Fibroblast of the aortic adventitia (primary cell): ENCODE measurements at places on chromosomes 1 and 21.
A peak's percentile ranks its signal among the peaks of the same experiment; 100 is the strongest.

DNA sequence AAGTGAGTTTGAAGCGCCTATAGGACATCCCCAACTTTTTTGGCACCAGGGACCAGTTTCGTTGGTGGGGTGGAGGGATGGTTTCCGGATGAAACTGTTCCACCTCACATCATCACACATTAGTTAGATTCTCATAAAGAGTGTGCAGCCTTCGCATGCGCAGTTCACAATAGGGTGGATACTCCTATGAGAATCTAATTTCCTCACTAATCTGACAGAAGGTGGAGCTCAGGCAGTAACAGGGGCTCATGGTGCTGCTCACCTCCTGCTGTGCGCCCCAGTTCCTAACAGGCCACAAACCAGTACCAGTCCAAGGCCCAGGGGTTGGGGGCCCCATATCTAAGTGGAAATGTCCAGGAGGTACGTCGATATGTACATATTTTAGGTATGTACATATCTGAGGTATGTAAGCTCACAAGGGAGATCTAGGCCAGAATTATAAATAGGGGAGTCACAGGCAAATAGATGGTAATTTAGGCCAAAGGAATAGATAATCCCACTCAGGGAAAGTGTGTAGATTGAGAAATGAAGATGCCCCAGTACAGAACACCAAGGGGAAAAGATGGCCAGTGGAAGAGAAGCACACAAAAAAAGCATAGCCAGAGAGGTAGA lies 27.5 kb upstream of the RASAL2 start:
- DNase-seq: no peak

DNA sequence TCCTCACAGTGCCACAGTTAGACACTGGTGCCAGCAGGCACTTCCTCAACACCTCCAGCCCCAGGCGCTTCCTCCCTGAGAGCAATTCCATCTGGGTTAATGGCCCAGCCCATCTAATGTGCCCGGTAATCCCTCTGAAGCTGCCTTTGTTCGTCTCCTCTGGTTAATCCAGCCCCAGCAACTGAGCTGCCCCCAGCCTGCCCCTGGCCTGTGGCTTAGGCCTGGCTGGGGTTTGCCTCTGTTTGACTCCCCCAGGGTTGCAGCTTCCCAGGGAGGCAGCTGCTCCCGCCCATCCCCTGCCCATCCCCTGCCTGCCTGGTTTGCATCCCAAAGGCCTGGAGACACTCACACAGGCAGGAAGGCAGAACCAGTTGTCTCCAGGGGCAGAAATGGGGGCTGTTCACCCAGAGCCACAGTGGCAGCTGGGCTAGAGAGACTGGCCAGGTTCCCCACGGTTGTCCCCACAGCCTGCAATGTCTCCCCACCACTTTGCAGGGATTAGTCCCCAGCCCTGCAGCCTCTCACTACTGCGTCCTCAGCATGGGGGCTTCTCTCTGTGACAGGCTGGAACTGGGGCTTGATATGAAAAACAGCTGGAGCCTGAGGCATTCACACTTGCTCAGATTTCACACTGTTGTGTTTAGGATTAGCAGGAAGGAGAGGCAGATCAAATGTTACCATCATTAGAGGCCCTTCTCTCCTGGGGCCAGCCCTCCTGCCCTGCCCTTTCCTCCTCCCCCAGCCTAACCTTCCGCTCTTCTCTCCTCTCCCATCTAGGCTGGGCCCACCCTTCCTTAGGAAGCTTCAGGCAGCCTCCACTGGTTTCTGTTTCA lies 120.2 kb downstream of the TLR5 start:
- DNase-seq: no peak

DNA sequence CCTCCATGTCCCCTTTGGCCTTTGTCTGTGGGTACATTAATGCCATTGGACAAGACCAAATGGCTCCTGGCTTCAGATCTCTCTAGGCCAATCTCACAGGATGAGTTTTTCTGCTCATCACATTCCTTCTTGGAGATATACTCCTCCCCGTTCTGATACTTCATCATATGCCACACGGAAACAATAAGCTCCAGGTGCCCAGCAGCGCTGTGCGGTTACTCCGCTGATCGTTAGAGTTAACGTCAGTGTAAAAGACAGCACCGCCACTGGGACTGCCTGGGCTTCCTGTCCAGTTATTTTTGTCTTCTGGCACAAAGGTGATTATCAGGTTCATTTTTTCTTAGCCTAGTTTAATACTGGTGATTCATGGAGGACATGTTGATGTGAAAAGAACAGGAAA lies 22.5 kb downstream of the CACHD1 start:
- no peak for DNase-seq

DNA sequence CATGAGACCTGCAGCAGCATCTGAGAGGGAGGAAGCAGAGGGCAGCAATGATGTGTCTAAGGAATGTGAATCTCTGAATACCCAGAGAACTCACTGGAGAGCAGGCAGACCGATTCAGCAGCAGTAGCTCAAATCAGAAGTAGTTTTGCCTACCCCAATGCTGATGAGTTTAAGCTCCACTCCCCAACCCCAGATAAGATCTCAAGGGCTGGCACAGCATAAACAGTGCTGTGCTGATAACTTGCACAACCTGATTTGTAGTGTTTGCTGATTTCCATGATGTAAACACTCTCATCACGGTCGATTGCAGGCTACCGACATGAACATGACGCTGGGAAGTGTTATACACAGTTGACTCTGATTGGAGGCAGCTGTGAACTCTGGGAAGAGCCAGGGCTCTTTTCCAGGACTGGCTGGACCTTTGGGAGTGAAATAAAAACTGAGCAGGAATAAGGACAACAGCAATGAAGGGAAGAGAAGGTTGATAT lies 11.2 kb upstream of the HMGCS2 start:
- DNase-seq: peak; percentile 47

- no peak for DNase-seq
Observed at GRCh38 chr1:236303675-236304074, 21.9 kb upstream of the ERO1B start.

- DNase-seq: peak; percentile 15
Observed at GRCh38 chr1:54774820-54775498, 10.6 kb upstream of the PARS2 start.

GRCh38 chr1:32929366-32929765 lies 28.2 kb upstream of the TMEM54 start:
- DNase-seq: no peak

GRCh38 chr1:59605184-59605583 lies 209.6 kb upstream of the HOOK1 start:
- DNase-seq: no peak

GRCh38 chr1:53069265-53069662 lies 7.3 kb downstream of the PODN start:
- DNase-seq: no peak

- no peak for DNase-seq
Observed at GRCh38 chr1:9417695-9418094, 121.6 kb upstream of the SLC25A33 start.

DNA sequence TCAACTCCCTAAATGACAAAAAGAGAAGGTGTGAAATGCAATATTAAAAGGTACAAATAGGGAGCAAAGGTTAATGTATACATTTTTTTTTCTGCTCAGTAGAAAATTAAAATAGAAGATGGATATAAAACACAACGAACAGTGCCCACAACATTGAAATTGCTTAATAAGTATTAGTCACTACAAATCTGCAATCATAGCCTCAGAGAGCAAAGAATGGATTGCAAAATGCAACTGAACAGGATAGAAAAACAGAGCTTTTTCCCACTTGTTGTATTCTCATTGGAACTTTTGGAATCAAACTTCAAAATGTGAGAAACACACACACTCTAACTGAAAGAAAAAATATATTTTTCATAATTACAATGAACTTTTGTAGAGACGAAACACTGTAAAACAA lies 552.2 kb upstream of the NCAM2 start:
- no peak for DNase-seq

- no peak for DNase-seq
Observed at GRCh38 chr1:14625572-14625971, 27.1 kb downstream of the KAZN start.

DNA sequence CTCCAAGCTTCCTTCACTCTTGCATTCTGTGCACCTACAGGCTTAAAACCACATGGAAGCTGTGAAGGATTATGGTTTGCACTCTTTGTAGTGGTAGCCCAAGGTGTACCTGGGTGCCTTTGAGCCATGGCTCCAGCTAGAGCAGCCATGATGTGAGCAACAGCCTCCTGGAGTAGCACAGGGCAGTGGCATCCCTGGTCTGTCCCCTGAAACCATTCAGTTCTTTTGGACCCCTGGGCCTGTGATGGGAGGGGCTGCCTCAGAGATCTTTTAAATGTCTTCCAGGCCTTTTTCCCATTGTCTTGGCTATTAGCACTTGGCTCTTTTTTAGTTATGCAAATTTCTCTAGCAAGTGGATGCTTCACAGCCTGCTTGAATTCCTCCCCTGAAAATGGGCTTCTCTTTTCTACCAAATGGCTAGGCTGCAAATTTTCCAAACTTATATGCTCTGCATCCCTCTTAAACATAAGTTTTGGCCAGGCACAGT lies 47.4 kb downstream of the CLCA4 start:
- DNase-seq: no peak

GRCh38 chr1:85093644-85094043 lies 45.3 kb upstream of the MCOLN3 start:
- no peak for DNase-seq

DNA sequence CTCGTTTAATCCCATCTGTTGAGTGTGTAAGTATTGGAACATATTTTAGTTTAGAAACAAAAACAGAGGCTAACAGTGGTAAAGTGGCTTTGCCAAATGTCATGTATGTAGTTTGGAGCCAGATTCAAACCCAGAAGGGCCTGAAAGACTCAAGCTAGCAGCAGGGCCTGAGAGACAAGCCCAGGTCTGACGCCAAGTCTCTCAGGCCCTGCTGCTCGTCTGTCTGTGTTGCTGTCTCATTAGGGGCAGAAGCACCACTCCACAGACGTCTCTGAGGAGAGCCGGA lies 8.3 kb downstream of the CITED4 start:
- DNase-seq: no peak

- DNase-seq: peak; percentile 70
Observed at GRCh38 chr1:150168960-150169601, 19.4 kb downstream of the PLEKHO1 start.

DNA sequence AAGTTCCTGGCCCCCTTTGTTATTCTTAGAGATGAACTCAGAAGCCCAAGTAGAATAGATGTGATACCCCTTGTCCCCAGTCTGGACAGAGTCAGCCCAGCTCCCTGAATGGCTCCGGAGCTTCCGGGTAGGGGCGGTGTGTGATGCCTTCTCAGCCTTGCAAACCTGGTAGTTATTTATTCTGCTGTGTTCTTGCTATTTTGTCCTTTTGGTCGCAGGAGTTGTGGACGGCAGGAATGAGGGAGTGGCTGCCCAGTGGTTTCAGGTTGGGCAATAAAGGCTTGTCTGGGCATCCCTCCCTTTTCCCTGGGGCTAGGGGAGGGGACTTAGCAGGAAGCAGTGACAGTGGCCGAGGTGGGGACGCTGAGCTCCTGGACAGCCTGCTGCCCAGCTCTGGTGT lies 2.8 kb downstream of the PTPRU start:
- DNase-seq: no peak

GRCh38 chr1:72051538-72051937 lies 230.8 kb downstream of the NEGR1 start:
- peak; percentile 32 for DNase-seq

DNA sequence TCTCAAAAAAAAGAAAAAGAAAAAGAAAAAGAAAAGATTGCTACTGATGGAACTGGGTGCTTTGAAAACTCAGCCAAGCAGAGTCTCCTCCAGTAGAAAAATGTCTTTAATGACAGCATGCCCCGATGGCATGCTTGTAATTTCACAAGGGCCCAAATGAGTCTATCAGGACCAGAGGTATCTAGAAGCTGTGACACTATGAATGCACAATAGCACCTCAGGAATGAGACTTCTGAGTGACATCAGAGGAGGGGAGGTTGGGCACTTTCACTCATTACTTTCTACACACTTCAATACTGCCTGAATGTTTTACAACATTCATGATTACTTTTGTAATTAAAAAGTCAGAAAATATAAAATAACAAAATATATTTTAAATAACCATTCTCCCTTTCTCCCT lies 15.1 kb upstream of the CD58 start:
- no peak for DNase-seq
